Activated CD8-positive, alpha-beta T cell treated with anti-CD3 and anti-CD28 coated beads, Interleukin-2, amount 10 ng/mL, durations not matched to agents 7 days and 5 days (primary cell): ENCODE measurements at places on chromosomes 6 and 20.

GRCh38 chr6:15627821-15628220 lies 35.0 kb downstream of the DTNBP1 start:
- no peaks in the 10 kb centered on the region for H3K27me3 ChIP-seq
- DNase-seq = no peak
- no peak overlapping the region for H3K27ac ChIP-seq
- H3K4me3 ChIP-seq = no peak overlapping the region
- H3K36me3 ChIP-seq = peaks cover 10% of the 10 kb centered on the region
- peaks cover 25% of the 10 kb centered on the region for H3K4me1 ChIP-seq

GRCh38 chr6:80969439-80969838 lies 783.0 kb downstream of the TENT5A start:
- H3K4me1 ChIP-seq = no peaks in the 10 kb centered on the region
- DNase-seq = no peak
- no peaks in the 10 kb centered on the region for H3K27me3 ChIP-seq
- no peak overlapping the region for H3K4me3 ChIP-seq
- no peaks in the 10 kb centered on the region for H3K36me3 ChIP-seq
- H3K27ac ChIP-seq = no peak overlapping the region

- peaks cover 79% of the 10 kb centered on the region for H3K36me3 ChIP-seq
- no peaks in the 10 kb centered on the region for H3K27me3 ChIP-seq
- H3K4me1 ChIP-seq = peaks cover 7% of the 10 kb centered on the region
- DNase-seq = no peak
- H3K27ac ChIP-seq = no peak overlapping the region
Measured at GRCh38 chr6:3081960-3082359, 13.7 kb downstream of the RIPK1 start.

- H3K27me3 ChIP-seq = no peaks in the 10 kb centered on the region
- H3K4me1 ChIP-seq = no peaks in the 10 kb centered on the region
- H3K4me3 ChIP-seq = no peak overlapping the region
- H3K36me3 ChIP-seq = no peaks in the 10 kb centered on the region
- DNase-seq = no peak
Measured at GRCh38 chr6:98124171-98124570, 710.2 kb upstream of the POU3F2 start.

DNA sequence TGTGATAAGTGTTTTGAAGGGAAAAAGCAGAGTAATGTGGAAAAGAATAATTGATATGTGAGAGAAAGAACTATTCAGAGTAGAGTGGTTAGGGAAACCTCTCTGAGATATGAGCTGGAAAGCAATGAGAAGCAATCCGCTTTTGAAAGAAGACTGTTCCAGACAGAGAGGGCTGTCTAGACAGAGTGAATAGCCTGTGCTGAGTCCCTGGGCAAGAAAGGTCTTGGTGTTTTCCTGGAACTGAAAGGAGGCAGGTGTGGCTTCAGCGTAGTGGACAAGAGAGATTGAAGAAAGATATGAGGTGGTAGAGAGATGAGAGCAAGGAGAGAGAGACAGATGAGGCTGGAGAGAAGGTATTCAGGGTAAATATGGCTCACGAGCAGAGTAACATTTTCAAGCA lies 190.8 kb downstream of the UBE3D start:
- H3K27me3 ChIP-seq = no peaks in the 10 kb centered on the region
- no peak overlapping the region for H3K27ac ChIP-seq
- no peak for DNase-seq
- H3K36me3 ChIP-seq = no peaks in the 10 kb centered on the region
- H3K4me3 ChIP-seq = no peak overlapping the region

DNA sequence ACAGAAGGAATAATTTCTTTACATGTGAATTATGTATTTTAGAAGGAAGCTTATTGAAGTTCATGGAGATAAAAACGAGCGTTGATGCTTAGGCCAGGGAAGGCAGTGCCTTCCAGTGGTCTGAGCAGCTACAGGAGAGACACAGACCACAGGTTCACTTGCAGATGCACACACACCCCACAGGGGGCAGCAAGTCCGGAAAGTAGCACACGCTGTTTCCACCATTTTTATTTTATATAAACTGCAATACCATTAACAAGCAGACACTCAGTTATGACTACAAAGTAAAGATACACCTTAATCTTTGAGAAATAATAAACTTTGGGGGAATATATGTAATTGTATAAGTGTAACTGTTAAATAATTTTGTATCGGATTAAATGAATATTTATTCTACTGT lies 13.5 kb upstream of the DACT2 start:
- H3K27me3 ChIP-seq = no peaks in the 10 kb centered on the region
- no peak overlapping the region for H3K4me3 ChIP-seq
- H3K4me1 ChIP-seq = no peaks in the 10 kb centered on the region
- no peak for DNase-seq
- H3K36me3 ChIP-seq = no peaks in the 10 kb centered on the region

DNA sequence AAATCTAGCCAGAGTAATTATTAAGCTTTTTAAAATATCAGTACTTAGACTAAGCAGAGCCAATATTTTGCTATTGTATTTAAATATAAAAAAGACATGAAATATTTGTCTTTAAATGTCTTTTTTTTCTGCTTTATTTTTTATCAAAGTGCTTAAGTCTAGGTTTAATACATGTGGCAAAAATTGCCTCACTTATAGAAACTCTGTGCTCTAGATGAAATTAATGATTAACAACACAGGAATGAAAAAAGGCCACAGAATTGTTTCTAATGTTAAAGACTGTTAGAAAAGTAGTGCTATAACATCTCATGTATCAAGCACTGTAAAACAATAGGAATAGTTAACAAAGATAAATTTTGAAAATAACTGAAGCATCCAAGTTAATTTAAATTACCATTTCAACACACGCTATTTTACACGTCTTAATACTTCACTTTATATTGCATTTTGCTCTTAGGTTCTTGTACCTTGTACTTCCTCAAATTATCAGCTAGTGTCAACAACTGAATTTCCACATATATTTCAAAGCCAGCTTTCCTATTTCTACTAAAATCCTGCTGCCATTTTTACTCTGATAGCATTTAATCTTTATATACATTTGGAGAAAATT lies 1515.1 kb downstream of the HACE1 start:
- no peak overlapping the region for H3K4me3 ChIP-seq
- no peaks in the 10 kb centered on the region for H3K36me3 ChIP-seq
- no peak overlapping the region for H3K27ac ChIP-seq
- H3K4me1 ChIP-seq = no peaks in the 10 kb centered on the region

DNA sequence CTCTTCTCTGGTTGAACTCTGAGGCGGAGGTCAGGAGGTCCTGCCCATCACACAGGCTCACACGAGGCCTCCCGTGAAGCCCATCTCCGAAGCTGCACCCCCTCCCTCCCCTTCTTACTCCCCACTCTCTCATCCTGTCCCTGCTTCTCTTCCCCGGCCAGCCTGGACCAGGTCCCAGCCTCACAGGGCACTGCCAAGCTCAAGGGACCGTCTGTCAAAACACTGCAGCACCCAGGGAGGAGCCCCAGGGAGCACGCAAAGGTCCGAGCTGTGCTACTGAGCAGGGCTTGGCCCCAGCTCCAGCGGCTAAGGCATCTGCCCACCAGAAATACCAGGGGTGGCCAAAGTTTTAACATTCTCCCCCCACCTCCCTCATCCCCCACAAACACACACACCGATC lies 70.0 kb downstream of the PSMG4 start:
- H3K4me3 ChIP-seq = no peak overlapping the region
- H3K27me3 ChIP-seq = peaks cover 13% of the 10 kb centered on the region
- no peak for DNase-seq
- H3K36me3 ChIP-seq = no peaks in the 10 kb centered on the region
- H3K27ac ChIP-seq = no peak overlapping the region

GRCh38 chr20:43102394-43102793 lies 87.3 kb downstream of the PTPRT start:
- no peaks in the 10 kb centered on the region for H3K36me3 ChIP-seq
- DNase-seq = no peak
- no peak overlapping the region for H3K4me3 ChIP-seq
- no peak overlapping the region for H3K27ac ChIP-seq
- no peaks in the 10 kb centered on the region for H3K4me1 ChIP-seq

DNA sequence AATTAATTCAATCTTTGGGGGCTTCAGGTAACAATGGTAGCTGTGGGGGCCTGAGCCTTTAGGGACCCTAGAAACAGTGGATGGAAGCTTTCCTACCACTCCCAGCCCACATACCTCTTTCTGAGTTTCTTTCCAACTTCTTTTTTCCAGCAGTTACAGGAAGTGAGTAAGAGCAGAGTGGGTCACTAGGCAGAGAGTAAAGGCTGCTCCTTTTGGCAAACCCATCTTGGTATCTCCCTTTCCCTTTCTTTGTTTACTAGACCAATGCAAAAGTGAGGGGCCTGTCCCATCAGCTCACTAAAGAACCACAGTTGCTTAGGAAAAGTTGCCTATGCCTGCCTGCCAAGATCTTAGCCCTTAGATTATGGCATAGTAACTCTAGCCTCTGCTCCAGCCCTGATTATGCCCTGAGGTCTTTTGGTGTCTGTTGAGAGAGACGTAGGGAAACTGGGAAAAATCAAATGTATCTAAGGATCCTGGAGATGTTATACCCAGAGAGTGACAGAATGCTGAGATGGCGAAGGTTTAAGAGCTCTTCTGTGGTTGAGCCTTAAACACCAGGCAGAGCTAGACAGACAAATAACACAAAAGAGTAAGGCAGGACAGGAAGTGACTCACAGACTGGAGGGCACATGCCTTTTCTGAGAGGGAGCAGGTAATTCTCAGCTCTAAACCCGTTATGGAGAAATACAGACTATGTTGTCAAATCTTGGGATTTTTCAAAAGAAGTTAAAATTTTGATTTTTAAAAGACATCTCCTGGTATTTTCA lies 31.3 kb downstream of the TRMT6 start:
- H3K27me3 ChIP-seq = peaks cover 15% of the 10 kb centered on the region
- no peak overlapping the region for H3K4me3 ChIP-seq
- peaks cover 18% of the 10 kb centered on the region for H3K4me1 ChIP-seq
- H3K36me3 ChIP-seq = no peaks in the 10 kb centered on the region
- H3K27ac ChIP-seq = no peak overlapping the region

DNA sequence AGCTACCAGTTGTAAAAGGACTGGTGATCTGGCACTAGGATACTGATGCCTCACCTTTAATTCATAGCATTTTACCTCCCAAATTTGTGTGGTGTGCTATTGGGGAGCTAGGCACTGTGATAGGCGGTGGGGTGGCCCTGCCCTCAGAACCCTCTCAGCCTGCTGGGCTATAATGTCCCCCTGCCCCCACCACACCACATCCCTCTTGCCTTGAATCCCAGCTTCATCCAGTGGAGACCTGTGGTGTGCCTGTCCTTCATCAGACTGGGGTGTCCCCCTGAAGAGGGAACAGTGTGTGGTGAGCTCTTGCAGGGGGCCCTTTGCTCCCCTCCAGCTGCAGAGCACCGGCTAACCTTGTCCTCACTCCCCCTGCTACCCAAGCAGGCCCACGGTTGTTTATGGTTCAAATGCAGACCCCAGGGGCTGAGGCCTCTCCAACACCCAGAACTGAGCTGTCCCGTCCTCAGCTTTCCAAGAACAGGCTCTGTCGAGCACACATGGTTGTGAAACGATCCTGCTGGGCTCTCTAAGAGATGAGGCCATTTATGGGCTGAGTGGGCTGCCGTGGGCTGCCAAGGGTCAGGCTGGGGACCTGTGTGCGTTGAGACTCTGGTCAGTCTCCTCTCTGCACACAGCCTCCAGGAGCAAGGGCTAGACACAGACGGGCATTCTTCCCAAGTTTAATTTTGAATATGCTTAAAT lies 26.9 kb upstream of the VEGFA start:
- peaks cover 14% of the 10 kb centered on the region for H3K27me3 ChIP-seq
- no peaks in the 10 kb centered on the region for H3K4me1 ChIP-seq
- no peak overlapping the region for H3K27ac ChIP-seq
- DNase-seq = no peak
- no peaks in the 10 kb centered on the region for H3K36me3 ChIP-seq

DNA sequence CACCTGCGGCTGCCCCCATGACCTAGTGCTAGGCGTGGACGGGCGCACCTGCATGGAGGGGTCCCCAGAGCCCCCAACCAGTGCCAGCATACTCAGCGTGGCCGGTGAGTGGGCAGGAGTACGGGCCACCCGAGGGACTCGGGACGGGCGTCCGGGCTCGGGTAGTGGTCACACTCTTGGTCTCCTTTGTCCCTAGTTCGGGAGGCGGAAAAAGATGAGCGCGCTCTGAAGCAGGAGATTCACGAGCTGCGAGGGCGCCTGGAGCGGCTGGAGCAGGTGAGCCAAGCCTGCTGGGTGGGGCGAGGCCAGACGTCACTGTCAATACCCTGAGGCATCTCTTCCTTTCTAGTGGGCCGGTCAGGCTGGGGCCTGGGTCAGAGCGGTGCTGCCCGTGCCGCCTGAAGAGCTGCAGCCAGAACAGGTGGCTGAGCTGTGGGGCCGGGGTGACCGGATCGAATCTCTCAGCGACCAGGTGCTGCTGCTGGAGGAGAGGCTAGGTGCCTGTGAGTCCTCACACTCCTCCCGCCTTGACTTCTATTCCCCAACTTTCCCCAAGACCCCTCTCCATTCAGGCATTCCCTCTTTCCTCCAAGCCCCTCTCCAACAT lies 2.9 kb downstream of the EGFL8 start:
- peak overlapping the region; percentile 5 for H3K27ac ChIP-seq
- no peak overlapping the region for H3K4me3 ChIP-seq
- no peaks in the 10 kb centered on the region for H3K4me1 ChIP-seq
- no peaks in the 10 kb centered on the region for H3K27me3 ChIP-seq

- H3K27ac ChIP-seq = no peak overlapping the region
- peaks cover 46% of the 10 kb centered on the region for H3K4me1 ChIP-seq
- DNase-seq = peak; percentile 89
- H3K27me3 ChIP-seq = no peaks in the 10 kb centered on the region
- no peaks in the 10 kb centered on the region for H3K36me3 ChIP-seq
Measured at GRCh38 chr6:35736253-35736894, 458 bp upstream of the ARMC12 start.

- no peak overlapping the region for H3K27ac ChIP-seq
- peaks cover 3% of the 10 kb centered on the region for H3K27me3 ChIP-seq
- no peaks in the 10 kb centered on the region for H3K36me3 ChIP-seq
- H3K4me3 ChIP-seq = no peak overlapping the region
- DNase-seq = no peak
- no peaks in the 10 kb centered on the region for H3K4me1 ChIP-seq
Measured at GRCh38 chr6:12586721-12587480, 129.7 kb upstream of the PHACTR1 start.

GRCh38 chr6:44621846-44622245 lies 234.3 kb downstream of the CDC5L start:
- DNase-seq = no peak
- no peak overlapping the region for H3K4me3 ChIP-seq

- no peaks in the 10 kb centered on the region for H3K4me1 ChIP-seq
- H3K27me3 ChIP-seq = peaks cover 8% of the 10 kb centered on the region
- no peaks in the 10 kb centered on the region for H3K36me3 ChIP-seq
- H3K4me3 ChIP-seq = no peak overlapping the region
- no peak overlapping the region for H3K27ac ChIP-seq
Measured at GRCh38 chr20:46240065-46240464, 68.2 kb downstream of the CDH22 start.

DNA sequence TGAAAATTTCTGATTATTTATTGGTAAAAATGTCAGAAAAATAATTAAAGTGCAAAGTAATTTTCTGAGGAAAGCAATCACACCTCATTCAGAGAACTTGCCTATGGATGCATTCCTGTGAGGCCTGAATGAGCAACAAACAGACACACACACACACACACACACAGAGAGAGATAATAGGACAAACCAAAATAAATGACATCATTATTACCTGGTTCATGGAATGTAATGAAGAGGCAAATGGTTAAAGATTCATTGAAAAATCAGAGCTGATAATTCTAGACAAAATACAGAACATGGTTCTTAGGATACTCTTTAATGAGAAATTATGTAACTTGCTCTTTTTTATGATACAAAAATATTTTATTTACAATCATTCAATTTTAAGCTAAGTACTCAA lies 490.6 kb upstream of the POU3F2 start:
- H3K27me3 ChIP-seq = no peaks in the 10 kb centered on the region
- H3K4me3 ChIP-seq = no peak overlapping the region
- no peak overlapping the region for H3K27ac ChIP-seq

- no peaks in the 10 kb centered on the region for H3K4me1 ChIP-seq
- DNase-seq = no peak
- H3K4me3 ChIP-seq = no peak overlapping the region
Measured at GRCh38 chr20:53334861-53335260, 258.8 kb downstream of the ZNF217 start.
